ENCODE measurements at places on chromosomes 12 and 14.

DNA sequence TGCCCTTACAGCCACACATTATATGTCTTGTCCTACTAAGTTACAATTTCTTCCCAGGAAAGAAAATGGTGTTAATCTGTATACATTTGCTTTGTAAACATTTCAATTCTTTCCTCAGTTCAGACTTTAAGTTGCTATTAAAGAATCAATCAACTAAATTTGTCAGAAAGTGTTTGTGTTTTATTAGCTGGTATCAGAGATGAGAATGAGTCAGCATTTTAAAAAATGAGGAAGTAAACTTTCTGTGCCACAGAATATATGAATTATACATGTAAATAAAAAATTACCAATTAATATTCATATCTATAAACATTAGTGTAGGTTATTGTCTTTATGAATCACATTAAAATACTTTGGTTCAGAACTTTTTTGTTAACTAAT, 82.0 kb downstream of the LMO3 start:
- DNase-seq, result no peak

DNA sequence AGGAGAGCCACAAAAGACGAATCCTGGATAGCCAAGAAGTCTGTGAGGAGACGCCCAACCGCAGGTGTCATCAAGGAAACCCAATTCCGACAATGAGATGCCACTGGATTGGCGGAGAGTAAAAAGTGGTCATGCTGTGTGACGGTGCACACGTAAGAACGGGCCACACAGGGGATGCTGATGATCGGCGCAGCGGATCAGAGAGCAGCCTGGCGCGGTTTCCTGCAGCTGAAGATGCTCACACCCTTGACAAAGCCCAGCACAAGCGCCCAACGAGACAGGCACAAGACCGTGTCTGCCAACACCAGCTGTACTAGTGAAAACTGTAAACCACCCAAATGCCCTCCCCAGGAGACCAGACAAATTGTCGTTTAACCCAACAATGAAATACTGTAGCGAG, 55.8 kb downstream of the CCDC85C start:
- no peak for DNase-seq

- no peak for DNase-seq
Measured at GRCh38 chr12:86521870-86522269, 265.7 kb upstream of the MGAT4C start.

DNA sequence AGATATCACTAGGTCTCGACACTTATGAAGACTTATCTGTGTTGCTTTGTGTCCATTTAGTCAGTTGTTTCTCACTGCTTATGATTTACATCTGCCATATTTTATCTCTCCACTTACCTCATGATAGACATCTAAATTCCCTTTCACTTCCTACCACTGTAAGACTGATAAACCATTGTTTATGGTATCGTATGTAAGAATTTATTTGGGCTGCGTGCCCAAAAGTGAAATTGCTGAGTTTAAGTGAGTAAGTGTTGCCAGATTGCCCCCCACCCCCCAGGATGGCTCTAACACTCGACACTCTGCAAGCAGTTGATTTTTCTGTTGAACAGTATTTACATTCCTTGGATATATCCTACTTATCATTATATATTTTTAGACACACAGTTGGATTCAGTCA, 69.9 kb upstream of the MON2 start:
- no peak for DNase-seq

- no peak for DNase-seq
Measured at GRCh38 chr14:66662374-66662773, 154.4 kb downstream of the GPHN start.

- DNase-seq, result no peak
Measured at GRCh38 chr12:121649322-121649721, 20.1 kb downstream of the MORN3 start.

GRCh38 chr12:60830381-60830780, 1234.6 kb downstream of the SLC16A7 start:
- no peak for DNase-seq

GRCh38 chr14:93715279-93715927, 72.9 kb downstream of the PRIMA1 start:
- no peak for DNase-seq

DNA sequence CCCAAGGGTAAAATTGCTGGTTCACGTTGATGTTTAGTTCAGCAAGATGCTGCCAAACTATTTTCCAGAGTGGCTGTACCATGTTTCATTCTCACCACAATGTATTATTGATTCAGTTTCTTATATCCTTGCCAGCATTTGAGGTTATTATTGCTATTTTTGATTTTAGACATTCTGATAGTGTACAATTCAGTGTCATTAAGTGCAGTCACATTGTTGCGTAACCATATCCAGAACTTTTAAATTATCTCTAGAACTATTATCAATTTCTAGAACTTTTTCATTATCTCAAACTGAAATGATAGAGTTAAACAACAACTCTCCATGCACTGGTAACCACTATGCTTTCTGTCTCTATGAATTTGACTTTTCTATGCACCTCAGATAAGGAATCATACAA, 10.7 kb upstream of the TBC1D15 start:
- no peak for DNase-seq

DNA sequence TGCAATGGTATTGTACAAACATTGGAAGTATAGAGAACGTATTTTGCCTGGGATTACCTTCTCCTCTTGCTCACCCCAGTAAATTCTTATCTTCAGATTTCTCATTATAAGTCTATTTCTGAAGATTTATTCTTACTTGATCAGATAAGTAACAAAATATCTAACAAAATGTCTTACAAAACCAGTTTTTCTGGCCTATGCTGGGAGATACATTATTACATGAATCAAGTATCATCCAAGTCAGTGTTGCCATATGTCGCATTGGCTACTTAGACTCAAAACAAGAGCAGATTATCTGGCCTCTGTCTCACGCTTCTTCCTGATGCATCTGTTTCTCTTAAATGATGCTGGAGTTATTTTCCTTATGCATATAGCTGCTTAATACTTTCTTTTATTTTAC, 408.5 kb downstream of the CCER1 start:
- no peak for DNase-seq

- DNase-seq, result no peak
Measured at GRCh38 chr12:84551373-84551772, 361.2 kb downstream of the SLC6A15 start.

Data from substantia nigra (tissue), 51 donors.